ENCODE measurements at places on chromosomes 7 and 10.

GRCh38 chr7:12911053-12911452 is 223.6 kb downstream of the ARL4A start:
- no peak for DNase-seq

GRCh38 chr10:27464993-27465392 is 39.1 kb upstream of the RAB18 start:
- DNase-seq, result no peak

DNA sequence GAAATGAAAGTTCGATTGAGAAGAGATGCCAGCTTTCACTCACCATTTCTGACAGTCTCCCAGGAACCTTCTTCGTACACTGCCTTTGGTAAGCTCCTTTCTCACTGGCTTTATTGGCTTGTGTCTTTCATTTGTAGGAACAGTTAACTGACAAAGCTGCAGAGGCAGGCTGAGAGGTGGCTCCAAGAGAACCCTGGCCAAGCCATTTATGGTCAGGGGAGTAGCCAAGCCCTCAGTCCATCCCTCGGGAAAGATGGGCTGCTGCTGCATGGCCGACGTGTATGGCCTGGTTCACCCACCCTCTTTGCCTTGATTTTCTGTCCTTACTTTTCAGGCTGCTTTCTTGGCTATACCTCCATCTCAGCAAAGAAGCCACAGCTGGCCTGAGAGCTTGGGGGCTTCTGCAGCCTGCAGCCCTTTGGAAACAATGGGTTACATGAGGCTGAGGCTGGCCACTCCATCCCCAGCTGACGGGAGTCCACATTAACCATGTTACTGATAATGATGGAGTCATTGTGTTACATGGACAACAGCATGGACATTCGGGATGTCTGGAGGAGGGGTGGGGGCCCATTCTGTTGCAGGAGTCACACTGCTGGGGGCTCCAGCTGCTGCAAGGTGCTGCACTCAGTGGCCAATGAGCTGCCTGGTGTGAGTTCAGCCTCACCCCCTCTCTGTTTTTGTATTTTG is at the start of gene OPALIN:
Gene OPALIN, minus strand, starts transcription at position 152 of the 690 bp plus-strand sequence. Its CDS starts 106 bp downstream, at position 46.
- DNase-seq, result no peak

DNA sequence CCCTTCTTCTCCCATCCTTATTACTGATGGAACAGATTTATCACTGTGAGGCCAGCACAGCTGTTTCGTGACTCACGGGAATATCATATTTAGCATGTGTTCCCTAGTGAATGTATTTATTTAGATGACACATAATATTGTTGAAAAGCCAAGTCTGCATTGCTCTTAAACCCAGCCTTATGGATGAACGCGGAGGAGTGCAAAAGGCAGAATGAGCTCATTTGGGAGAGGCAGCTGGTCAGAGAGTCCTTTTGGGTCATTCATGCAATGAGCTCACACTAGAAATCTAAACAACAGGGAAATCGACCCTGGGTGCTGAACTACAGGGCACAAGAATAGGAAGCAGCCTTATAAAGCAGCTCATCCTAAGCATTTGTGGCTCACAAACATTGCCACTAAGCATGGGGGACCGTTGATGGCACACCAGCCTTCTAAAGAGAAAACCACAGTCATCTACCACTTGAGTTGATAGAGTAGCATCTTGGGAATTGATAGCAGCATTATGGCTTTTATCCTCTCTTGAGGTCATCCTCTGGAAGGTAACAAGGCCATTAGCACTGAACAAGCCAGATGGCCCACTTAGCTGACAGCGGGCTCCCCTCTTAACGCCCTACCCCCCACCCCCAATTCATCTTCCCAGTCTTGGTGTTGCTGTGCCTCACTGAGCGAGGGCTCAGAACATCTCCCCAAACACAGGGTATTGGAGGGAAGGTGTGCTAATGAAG is 32.9 kb upstream of the SDK1 start:
- no peak for DNase-seq

GRCh38 chr7:44147026-44147991 is 6.2 kb upstream of the MYL7 start:
- DNase-seq, result no peak

DNA sequence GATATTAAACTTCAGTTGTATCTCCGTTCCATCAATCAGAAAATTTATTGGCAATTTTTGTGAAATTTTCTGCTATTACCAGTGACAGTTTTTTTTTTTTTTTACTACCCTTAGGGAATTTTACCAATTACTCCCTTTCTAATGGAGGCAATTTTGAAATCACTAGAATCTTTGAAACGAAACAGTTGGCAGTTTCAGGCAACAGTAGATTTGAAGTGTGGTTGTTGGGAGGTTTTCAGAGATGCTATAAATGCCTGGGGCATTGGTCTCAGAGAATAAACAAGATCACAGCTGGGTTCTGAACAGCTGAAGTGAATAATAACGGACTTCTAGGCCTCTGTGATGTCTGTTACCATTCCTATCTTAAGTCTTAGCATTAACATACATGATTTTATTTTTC is 535.9 kb upstream of the POT1 start:
- DNase-seq, result no peak

GRCh38 chr10:86798611-86799010 is 42.2 kb downstream of the BMPR1A start:
- no peak for DNase-seq

GRCh38 chr7:144069511-144069910 is at the start of gene OR2A25:
TSS of gene OR2A25 (plus strand) at chr7:144069811. CDS start at chr7:144074220, 4,409 bp downstream.
- no peak for DNase-seq

DNA sequence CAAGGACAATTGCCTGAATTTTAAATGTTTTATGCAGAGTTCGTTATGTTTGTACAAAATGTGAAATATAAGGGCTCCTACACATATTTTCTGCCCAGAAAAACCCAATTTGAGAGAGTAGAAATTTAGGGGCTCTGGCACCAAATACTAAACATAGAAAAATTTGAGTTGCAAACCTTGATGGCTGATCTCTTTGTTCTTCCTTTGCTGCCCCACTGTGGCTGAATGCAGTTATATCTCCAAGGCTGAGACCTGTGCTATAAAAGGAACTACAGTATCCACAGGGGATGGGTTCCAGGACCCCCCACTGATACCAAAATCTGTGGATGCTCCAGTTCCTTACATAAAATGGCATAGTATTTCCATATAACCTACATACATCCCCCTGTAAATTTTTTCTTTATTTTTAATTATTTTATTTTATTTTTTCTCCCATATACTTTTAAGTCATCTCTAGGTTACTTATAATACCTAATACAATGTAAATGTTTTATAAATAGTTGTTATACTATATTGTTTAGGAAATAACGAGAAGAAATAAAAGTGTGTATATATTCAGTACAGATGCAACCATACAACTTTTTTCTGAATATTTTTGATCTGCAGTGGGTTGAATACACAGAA is 22.5 kb downstream of the CFAP43 start:
- DNase-seq, result peak; percentile 27

- no peak for DNase-seq
These were observed 162.9 kb downstream of the MBL2 start for GRCh38 chr10:52609626-52610240.

DNA sequence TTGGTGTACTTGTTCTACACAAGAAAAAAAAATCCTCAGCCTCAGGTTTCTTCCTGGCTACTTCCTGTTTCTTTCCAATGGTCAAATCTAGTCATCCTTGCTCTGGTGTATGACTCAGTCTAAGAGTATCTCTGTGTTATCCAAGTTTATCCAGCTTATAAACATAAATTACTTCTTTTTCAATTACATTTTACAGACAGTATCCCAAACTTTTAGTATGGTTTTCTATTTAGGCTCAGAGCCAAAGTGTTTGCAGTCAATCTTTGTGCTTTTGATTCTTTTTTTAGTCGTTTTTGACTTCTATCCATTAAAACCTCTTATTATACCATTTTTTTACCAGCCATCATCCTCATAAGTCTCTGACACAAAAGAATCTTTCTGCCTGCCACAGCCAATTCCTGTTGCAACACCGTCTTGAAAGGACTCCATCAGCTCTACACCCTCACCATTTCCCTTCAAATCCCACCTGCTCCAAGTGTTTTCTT is 294.6 kb downstream of the PTEN start:
- no peak for DNase-seq

DNA sequence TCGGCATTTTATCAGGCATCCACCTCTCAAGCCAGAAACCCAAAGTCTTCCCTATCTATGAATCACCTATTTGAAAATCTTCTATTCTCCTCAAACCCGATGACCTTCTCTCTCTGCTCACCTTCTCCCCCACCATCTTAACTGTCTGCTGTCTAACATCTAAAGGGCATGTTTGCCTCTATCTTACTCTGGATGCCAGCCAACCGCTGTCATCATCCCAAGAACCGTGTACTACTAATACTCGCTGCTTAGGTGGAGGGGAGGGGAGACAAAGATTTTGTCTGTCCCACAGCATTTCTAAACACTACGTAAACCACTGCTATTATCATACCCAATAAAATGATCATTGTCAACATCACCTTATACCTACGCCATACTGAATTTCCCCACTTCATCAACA is 29.5 kb downstream of the PAXIP1 start:
- DNase-seq, result no peak

DNA sequence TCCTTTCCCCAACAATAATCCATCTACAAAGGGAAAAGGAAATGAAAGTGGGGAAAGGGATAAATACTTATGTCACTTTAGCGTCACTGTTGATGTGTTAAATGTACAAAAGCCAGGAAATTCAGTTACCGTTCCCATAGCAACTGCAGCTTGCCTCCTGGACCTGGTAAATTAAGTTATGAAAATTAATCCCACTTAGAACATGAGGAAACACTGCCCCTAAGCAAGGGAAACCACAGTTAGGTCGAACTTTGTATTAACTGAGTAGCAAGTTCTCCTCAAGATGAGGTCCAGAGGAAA is 338.2 kb upstream of the AOAH start:
- DNase-seq, result no peak

- no peak for DNase-seq
These were observed 112.6 kb downstream of the AUTS2 start for GRCh38 chr7:69710768-69711438.

- no peak for DNase-seq
These were observed 186.2 kb downstream of the REEP3 start for GRCh38 chr10:63707254-63707910.

DNA sequence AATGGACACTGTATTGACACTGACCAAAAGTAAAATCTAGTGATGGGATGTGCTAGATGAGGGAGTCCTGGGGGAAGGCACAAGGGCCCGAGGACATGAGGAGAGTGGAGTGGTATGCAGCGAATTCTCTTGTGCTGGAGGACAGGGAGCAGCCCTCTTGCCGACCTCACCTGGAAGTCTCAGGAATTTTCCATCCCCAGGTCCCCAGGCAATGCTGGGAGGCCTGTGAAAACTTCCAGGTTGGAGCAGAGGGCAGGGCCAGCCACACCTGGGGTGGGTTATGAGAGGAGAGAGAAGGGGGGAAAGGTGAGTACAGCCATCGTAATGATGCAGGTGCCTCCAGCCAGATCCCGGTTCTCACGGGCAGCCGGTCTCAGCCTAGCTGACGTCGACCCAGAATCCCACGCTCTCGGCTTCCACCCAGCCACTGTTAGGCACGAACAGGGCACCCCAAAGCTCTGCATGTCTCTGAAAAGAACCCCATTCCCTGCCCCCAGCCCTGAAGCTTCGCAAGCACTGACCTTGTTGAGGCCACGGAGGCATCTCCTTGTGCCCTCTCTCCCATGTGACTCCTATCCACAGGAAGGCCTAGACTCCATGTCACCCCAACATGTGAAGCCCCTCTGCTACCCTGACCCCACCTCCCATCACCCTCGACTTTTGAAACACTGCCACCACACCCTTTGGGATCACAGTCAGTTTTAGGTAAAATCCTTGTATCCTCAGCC is 239.7 kb upstream of the MYO3A start:
- no peak for DNase-seq

GRCh38 chr10:62805231-62806099 is 945 bp downstream of the ADO start:
- DNase-seq, result peak; percentile 14

- no peak for DNase-seq
These were observed 7.8 kb downstream of the PHYH start for GRCh38 chr10:13291821-13292773.

- DNase-seq, result no peak
These were observed 16.2 kb downstream of the PFKFB3 start for GRCh38 chr10:6218692-6219493.

DNA sequence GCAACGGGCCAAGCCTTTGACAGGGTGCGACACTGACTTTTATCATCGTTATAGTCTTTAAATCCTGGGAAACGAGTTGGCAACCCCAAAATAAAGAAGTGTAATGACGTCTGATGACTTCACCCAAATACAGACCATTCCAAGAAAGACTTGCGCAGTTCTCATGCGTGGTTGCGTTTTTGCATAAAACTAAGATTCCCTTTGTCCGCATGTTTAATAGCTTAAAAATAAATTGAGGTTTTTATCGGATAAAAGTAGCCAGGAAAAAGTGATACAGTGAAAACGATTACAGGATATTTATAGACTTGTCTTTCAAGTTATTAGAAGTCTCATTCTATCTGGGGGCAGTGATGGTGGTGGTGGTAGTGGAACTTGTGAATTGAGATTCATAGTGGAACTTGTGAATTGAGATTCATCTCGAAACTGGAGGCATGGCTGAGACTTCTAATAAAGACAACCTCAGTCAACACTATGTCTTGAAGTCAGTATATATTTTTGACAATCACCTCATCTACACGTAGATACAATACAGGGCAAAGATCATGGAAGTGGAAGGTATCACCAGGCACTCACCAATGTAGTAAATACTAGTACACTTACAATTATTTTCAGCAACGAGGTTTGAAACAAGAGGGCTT is 1.2 kb upstream of the NAMPT start:
- no peak for DNase-seq

- DNase-seq, result no peak
These were observed 4.7 kb downstream of the DLX6 start for GRCh38 chr7:97009753-97010732.

DNA sequence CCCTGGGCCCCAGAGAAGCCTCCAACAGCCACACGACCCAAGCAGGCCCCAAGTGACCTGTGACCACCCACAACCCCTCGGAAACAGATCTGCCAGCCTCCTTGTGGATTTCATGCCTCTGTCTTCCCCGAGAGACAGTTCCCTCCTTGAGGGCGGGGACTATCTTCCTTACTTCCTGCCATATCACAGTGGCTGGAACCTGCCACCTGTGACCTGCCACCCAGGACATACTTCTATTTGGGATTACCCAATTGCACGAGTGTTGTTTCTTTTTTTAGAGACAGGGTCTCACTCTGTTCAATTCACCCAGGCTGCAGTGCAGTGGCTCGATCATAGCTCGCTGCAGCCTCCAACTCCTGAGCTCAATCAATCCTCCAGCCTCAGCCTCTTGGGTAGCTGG is 25.9 kb downstream of the TNRC18 start:
- DNase-seq, result no peak

GRCh38 chr10:26468700-26469099 is 30.6 kb downstream of the APBB1IP start:
- no peak for DNase-seq

DNA sequence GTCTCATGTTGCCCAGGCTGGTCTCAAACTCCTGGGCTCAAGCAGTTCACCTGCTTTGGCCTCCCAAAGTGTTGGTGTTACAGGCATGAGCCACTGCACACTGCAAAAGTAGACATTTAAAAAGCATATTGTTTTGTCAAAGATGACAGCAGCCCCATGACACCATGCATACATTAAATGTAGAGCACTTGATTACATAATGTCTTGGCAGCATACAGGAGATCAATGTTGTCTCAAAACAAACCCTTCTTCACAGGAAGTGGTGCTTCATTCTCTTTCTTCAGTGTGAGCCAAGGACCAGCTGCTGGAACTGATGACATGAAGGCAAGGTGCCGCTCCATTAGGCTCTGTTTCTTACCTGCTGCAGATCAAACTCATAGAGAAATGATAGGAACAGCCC is 218.4 kb downstream of the KLF6 start:
- DNase-seq, result no peak

Data from activated T-cell treated with anti-CD3 and anti-CD28 coated beads, Interleukin-2, amount 50 U/mL, for 4 hours (primary cell).